ENCODE measurements at places on chromosomes 2 and 18.
A peak's percentile ranks its signal among the peaks of the same experiment; 100 is the strongest.

DNA sequence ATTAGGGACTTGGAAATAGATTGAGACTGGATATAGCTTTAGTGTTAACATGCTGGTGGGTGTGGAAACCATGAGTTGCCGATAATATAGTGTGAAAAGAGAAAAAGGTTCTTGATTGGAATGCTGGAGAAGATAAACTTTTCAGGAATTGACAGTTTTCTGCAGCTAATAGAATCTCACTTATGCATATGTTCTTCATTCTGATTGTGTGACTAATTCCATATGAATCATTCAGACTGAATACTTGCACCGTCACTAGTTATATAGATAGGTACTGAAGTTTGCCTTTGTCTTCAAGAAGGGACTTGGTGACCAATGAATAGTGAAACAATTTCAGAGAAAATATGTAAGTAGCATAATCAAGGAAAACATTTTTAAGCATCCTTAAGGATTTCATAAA, 225.7 kb upstream of the FOSL2 start:
- no peak for DNase-seq

GRCh38 chr2:30287190-30287840, 56.0 kb downstream of the LBH start:
- DNase-seq: no peak

GRCh38 chr18:32815881-32816280, 43.1 kb upstream of the KLHL14 start:
- DNase-seq: no peak

DNA sequence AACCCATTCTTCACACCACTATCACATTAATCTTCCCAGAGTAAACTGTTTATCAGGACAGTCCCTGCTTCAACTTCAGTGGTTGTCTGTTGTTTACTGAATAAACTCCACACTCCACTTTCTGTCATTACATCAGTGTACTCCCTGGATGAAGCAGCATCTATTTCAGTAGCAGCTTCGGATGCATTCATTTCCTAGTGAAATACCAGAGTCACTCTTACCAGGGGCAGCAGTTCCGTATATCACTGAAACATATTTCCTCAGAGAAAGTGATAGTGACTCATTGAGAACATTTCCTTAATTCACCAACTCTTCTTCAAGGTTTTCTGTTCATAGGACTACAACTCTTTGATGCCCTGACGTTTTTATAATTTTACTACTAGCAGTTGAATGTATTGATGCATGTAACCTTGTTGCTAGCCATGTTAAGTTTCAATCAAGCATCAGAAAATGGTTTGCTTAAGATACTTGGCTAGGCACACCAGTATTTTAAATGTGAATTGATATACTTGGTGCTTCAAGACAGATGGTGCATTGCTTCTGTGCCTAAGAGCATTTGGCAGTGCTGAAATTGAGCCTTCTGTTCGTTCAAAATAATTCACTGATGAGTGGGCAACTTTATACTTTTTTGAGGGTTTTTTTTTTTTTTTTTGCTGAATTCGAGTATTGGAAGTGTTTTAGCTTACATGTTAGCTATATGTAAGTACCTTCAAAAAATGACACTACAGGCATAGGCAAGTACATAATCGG, 92.3 kb downstream of the UBE2E3 start:
- no peak for DNase-seq

DNA sequence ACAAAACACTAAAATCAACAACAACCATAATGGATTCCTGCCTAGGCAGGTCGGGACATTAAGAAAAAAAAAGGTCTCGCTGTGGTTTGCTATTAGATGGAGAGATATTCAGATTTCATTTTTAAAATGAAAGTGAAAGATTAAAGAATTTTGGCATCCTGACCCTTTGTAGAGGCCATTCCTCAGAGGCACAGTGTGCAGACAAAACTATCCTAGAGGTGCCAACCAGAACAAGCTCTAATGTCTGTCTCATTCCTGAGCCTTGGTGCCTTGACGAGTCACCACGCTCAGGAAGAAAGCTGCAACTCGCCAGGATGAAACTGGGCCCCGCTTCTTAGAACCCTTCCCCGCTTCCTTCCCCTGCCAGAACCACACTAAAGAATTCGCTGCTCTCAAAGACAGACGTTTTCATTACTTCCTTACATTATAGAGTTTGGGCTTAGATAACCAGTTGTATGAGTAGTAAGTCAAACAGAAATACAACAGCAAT, 156.0 kb downstream of the TGIF1 start:
- no peak for DNase-seq

GRCh38 chr18:10660179-10660884, 134.5 kb downstream of the NAPG start:
- peak; percentile 48 for DNase-seq

DNA sequence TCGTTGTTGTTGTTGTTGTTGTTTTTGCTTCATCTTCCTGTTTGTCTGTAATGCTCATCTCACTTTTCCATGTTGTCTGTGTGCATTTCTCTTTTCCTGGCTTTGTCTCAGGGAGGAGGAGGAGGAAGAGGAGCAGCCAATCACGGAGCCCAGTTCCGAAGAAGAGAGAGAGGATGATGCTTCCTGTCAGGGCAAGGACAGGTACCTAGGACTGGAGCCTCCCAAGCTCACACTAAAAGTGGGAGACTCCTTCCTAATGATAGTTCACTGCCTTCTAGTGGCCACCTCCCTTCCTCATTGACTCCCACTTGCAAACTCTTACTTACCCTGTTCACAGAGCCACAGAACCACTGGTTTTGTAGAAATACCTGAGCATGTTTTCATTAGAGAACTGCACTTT, 179.6 kb downstream of the TPGS2 start:
- no peak for DNase-seq

DNA sequence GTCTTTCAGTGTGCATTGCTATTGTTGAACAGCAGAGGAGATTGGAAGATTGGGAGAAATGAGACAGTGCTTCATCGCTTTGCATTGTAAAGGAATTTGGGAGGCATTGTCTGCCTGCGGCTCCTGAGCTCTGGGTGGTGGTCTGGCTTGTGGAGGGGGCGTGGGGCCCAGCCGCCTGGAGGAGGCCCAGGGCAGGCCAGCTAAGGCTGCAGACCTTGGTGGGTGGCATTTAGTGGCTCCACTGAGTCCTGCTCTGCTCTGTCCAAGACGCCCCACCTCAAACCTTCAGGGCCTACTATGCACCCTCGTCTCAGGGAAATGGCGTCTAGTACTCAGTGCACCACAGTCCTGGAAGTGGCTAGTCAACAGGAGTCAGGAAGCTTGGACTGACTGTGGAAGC, 5.7 kb upstream of the HS1BP3 start:
- DNase-seq: no peak

DNA sequence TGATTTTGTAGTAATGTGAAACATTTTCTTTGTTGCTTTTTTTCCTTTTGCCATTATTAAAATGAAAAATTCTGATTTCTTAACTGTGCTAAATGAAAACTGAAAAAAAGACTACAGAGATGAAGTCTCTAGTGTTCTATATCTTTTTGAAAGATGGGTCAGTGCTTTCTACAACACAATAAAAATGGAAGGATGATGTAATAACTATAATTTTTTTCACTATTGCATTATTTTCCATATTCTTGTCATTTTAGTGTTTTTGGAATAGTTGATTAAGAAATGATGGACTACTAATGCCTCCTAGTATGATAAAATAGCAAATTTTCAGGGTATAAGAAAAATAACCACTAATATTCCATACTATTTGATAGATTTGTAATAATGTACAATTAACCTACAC, 7.2 kb downstream of the PSMD14 start:
- DNase-seq: no peak

DNA sequence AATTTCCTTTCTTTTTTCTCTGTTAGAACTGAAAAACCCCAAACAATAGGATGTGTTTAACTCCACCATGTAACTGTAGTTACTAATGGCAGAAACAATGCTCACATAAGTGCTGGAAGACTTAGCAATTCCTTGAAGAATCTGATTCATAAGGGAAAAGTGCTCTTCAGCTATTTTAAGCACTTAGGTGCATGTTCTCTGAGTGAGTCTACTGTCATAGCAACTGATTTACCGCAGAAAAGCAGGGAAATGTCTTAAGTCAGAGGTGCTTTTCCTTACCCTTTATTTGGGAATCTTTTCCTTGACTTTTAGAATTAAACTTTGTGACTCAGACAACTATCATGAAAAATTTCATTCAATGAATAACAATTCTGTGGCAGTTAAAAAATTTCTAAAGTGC, 65.4 kb upstream of the NABP1 start:
- DNase-seq: peak; percentile 99

- DNase-seq: no peak
Observed at GRCh38 chr2:46977280-46977665, 61.7 kb upstream of the MCFD2 start.

GRCh38 chr2:229641676-229642075, 72.7 kb downstream of the DNER start:
- no peak for DNase-seq

DNA sequence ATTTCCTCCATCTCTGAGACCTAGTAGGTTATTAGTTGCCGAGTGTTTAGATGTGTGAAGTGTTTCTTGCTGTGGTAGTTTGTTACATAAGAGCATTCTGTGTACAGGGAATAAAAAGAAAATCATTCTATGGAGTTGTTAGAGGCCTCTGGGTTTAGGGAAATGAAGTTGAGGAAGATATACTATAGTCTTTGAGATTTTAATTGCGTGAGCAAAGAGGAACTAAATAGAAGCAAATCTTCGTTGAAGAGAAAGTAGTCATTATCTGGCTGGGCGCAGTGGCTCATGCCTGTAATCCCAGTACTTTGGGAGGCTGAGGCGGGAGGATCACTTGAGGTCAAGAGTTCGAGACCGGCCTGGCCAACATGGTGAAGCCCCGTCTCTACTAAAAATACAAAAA, 19.0 kb downstream of the USP39 start:
- DNase-seq: no peak

- DNase-seq: peak; percentile 6
Observed at GRCh38 chr2:211033765-211034164, 477.4 kb downstream of the CPS1 start.

GRCh38 chr2:143192106-143192505, 62.9 kb downstream of the ARHGAP15 start:
- DNase-seq: no peak

DNA sequence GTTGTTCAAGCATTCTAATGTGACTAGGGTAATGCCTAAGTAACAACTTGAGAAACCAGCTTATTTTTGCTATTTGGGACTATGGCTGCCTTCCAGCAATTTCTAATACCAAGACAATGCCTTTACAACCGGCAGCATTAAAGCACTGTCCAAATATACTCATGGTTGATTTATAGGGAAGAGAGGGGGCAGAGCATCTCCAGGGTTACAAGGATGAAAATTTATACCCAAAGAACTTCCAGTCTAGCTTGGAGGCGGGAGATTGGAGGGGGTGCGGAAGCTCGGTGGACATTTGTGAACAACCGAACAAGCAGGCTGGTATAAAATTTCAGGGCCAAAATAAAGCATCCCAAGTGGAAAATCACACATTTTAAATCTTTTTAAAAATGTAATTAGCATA, 294.9 kb upstream of the STON1 start:
- no peak for DNase-seq

DNA sequence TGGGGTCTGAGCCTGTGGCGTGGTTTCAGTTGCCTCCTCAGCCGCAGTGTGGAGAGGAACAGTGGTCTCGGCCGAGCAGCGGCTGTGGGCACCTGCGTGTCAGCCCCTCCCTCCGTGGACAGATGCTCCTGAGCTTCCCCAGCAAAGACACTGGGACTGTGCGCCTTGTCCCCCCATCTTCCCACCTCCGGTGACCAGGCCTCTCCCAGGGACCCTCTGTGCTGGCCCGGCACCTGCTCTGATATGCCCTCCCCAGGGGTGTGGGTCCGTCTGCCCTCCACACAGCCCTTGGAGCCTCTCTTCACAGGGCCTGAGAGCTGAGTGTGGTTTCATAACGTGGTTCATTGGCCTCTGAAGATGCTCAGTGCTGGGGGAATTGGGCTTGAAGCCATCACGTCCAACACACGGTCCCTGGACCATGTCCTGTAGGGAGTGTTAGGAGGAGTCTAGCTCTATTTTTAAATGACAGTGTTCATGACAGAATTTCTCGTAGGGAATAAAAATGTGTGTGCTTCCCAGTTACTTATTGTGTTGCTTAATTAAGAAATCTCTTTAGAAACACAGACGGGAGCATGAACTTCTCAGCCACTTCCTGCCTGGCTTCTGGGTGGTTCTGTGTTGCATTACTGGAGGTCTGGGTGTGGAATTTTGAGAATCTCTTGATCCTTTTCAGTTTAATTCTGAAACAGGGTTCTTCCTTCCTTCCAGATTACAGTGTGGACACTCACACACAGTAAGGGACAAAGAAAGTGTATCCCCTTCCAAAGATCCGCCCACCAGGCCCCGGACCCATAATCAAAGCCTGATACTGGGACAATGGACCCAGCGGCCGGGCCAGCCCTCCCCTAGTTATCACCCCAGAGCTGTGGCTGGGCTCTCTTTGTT, 110.7 kb downstream of the NFATC1 start:
- DNase-seq: no peak

DNA sequence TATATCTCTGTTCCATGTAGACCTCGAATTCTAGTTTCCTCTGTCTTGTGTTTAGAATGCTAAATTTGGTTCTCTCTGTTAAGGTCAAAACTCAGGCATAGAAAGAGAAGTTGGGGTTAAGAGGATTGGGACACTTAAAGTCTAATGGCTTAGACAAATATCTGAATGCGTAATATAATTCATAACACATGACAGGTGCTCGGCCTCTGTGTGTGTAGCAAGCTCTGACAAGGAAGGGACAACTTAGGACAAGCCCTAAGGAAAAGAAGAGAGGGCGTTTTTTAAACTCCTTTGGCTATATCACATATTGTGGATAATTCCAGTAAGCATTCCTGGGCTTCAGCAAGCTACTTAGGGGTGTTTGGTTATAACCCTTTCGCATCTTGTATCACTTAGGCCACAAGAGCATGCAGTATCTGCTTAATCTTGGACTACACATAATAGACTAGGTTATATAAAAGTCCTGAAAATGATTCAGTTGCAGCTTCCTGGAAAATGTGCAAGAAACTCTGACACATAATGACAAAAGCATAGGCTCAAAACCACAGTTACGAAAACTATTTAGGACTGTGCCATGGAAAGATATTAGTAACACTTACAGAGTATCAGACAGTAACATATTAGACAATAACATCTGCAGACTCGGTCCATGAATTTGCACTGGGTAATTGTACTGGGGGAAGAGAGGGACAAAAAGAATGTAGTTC, 16.1 kb upstream of the CREB1 start:
- DNase-seq: peak; percentile 90

GRCh38 chr2:11022064-11022463, 110.3 kb downstream of the KCNF1 start:
- no peak for DNase-seq
